ENCODE measurements at places on chromosomes 7 and 10. TPM values are rescaled to one million over a fixed set of nuclear protein-coding genes. Genes with fewer than 3 reads are reported as not detected.

The TRIM50 gene
- 0.54 TPM for total RNA-seq

The COPG2 gene
- 40.0 TPM for total RNA-seq

- no peaks in the 10 kb centered on the region for H3K4me1 ChIP-seq
- H3K27ac ChIP-seq, result no peak overlapping the region
- H3K36me3 ChIP-seq, result no peaks in the 10 kb centered on the region
- no peak overlapping the region for H3K4me3 ChIP-seq
These were observed 120.3 kb upstream of the FAM204A start for GRCh38 chr10:118462401-118462800.

The FGL2 gene
- total RNA-seq, result not detected

- H3K27ac ChIP-seq, result no peak overlapping the region
- H3K4me3 ChIP-seq, result no peak overlapping the region
- H3K4me1 ChIP-seq, result no peaks in the 10 kb centered on the region
- no peaks in the 10 kb centered on the region for H3K36me3 ChIP-seq
- no peaks in the 10 kb centered on the region for H3K27me3 ChIP-seq
These were observed 428.8 kb downstream of the SH2D4B start for GRCh38 chr10:80966326-80966986.

The ZCCHC24 gene
- 60.0 TPM for total RNA-seq

GRCh38 chr7:44794331-44794730 is 2.1 kb upstream of the PPIA start:
- peak overlapping the region; percentile 1 for H3K27ac ChIP-seq
- H3K27me3 ChIP-seq, result peaks cover 12% of the 10 kb centered on the region
- DNase-seq, result no peak
- peaks cover 16% of the 10 kb centered on the region for H3K4me1 ChIP-seq

The PRKAR1B gene
- total RNA-seq, result 21.7 TPM

DNA sequence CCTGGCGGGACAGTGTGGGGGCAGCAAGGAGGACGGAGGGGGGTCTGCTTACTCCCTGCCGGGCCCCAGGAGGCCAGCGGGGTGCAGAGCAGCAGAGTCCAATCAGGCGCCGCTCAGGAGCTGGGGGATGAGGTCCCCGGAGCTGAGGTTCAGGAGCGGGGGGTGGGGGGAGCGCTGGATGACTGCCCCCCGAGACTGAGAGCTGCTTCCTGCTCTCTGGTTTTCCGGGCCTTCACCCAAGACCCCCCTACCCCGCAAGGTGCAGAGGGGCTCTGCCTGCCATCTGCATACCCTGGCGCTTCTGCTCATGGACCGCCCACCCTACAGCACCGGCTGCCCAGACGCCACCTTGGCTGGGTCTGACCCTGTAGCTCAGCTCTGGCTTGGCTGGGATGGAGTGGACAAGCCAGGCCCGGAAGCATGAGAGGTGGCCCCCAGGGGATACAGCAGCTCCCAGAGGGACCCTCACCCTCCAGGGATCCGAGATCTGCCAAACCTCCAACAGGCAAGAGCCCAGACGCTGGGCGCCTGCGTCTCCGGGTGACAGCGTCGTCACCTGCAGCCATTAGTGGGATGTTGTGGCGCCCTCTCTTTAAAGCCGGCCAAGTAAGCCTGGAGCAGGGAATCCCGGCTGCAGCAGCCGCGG is 930 bp downstream of the KNDC1 start:
- H3K27me3 ChIP-seq, result peaks cover 8% of the 10 kb centered on the region
- no peaks in the 10 kb centered on the region for H3K36me3 ChIP-seq
- no peak overlapping the region for H3K27ac ChIP-seq
- no peak overlapping the region for H3K4me3 ChIP-seq
- H3K4me1 ChIP-seq, result no peaks in the 10 kb centered on the region

GRCh38 chr7:106345421-106346166 is 60.8 kb upstream of the NAMPT start:
- H3K27ac ChIP-seq, result no peak overlapping the region
- peaks cover 14% of the 10 kb centered on the region for H3K36me3 ChIP-seq
- H3K4me3 ChIP-seq, result no peak overlapping the region
- no peaks in the 10 kb centered on the region for H3K27me3 ChIP-seq

GRCh38 chr10:100827819-100828737 is 82.7 kb downstream of the PAX2 start:
- peak overlapping the region; percentile 78 for H3K4me3 ChIP-seq
- no peak overlapping the region for H3K27ac ChIP-seq
- H3K36me3 ChIP-seq, result peaks cover 9% of the 10 kb centered on the region
- peak; percentile 60 for DNase-seq
- peaks cover 57% of the 10 kb centered on the region for H3K27me3 ChIP-seq

DNA sequence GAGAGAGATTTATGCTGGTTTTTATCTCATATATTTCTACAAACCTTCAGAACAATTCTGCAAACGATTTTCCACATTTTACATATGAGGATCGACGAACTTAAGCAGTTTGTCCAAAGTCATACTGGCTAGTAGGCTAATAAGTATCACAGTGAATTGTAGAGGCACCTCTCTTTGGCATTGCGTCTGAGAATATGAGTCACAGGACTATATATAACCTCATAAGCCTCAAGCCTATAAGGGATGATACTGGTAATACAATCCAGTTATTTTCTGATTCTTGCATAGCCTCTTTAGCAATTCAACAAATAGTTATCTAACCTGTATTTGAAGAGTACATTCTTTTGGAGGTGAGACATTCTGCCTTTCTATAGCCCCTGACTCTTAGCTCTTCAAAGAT is 129.8 kb downstream of the GPR158 start:
- no peak for DNase-seq
- H3K4me1 ChIP-seq, result no peaks in the 10 kb centered on the region
- H3K4me3 ChIP-seq, result no peak overlapping the region
- no peaks in the 10 kb centered on the region for H3K27me3 ChIP-seq
- H3K36me3 ChIP-seq, result no peaks in the 10 kb centered on the region
- H3K27ac ChIP-seq, result no peak overlapping the region

DNA sequence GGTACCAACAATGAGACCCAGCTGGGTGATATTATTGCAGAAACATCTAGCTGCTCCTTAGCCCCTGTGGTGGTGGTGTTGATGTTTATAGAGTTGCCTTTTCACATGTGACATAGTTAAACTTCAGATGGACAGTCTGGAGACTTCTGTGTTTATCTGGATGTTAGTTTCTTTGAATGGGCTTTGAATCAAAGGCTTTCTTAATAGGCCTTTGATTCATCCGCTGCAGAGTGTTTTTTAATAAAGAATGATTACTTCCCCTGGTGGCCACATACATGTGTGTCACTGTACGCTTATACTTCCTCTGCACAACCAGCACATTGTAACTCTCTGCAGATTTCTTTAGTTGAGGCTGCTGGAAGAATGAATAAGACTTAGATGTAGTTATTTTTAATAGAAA is 221.0 kb downstream of the DYNC1I1 start:
- no peaks in the 10 kb centered on the region for H3K36me3 ChIP-seq
- no peak overlapping the region for H3K27ac ChIP-seq
- no peak overlapping the region for H3K4me3 ChIP-seq
- no peak for DNase-seq

DNA sequence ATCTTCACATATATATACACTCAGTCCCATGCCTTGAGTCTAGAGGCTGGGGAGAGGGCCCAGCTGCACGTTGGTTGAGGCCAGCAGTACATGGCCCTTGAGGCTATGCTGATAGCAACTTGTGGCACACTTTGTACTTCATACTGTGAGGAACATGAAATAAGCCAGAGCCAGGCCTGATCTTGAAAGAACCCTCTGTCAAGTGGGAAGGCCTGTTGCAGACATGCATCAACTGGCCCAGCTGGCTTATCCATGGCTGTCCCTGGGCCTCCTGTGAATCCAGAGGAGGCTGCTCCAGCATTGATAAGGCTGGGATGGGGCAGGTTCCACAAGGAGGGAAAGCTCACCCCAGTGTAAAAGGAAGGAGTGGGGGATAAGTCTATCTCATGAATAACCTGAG is 140.4 kb downstream of the NRF1 start:
- no peak overlapping the region for H3K4me3 ChIP-seq
- no peaks in the 10 kb centered on the region for H3K4me1 ChIP-seq
- H3K36me3 ChIP-seq, result peaks cover 12% of the 10 kb centered on the region
- H3K27me3 ChIP-seq, result peaks cover 1% of the 10 kb centered on the region

DNA sequence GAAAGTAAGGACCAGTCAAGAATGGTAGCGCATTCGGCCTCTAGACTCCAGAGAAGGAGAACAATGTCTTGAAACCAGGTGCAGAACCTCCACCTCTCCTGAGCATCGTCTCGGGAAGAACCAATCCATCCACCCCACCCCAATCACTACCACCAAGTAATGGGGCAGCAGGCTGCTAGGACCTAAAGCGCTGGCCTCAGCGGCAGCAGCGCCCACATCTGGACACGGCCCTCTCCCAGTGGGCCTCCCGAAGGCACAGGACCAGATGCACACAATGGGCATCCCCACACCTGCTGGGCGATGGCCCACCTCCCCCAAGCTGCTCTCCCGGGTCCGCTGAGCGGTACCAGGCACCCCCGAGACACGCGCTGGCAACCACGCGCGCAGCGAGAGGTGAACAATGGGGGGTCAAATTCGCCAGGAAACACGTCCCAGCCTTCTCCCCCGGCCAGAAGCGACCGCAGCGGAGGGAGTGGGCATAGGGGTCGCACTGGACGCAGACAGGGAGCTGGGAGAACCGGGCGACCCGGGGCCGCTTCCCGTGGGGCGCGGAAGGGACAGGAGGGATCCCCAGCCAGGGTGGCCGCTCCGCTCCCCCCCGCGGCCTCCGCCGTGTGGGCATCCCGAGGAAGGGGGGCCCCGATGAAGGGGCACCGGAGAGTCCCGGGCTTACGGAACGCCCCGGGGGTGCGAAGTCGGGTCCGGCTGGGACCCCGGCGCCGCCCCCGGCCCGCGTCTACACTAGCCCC is 506 bp downstream of the CTTNBP2 start:
- H3K27me3 ChIP-seq, result peaks cover 13% of the 10 kb centered on the region
- H3K4me1 ChIP-seq, result peaks cover 37% of the 10 kb centered on the region
- peak overlapping the region; percentile 92 for H3K4me3 ChIP-seq
- DNase-seq, result peak; percentile 31

GRCh38 chr7:14351167-14351566 is 361.7 kb upstream of the ETV1 start:
- H3K4me1 ChIP-seq, result no peaks in the 10 kb centered on the region
- H3K27ac ChIP-seq, result no peak overlapping the region
- no peaks in the 10 kb centered on the region for H3K27me3 ChIP-seq
- H3K36me3 ChIP-seq, result no peaks in the 10 kb centered on the region

- H3K4me1 ChIP-seq, result peaks cover 11% of the 10 kb centered on the region
- H3K4me3 ChIP-seq, result no peak overlapping the region
- peaks cover 30% of the 10 kb centered on the region for H3K36me3 ChIP-seq
These were observed 46.1 kb downstream of the ZNF467 start for GRCh38 chr7:149727053-149727898.

The HYAL4 gene
- total RNA-seq, result 3.1 TPM

- no peak overlapping the region for H3K27ac ChIP-seq
- no peak overlapping the region for H3K4me3 ChIP-seq
- no peaks in the 10 kb centered on the region for H3K4me1 ChIP-seq
- H3K36me3 ChIP-seq, result no peaks in the 10 kb centered on the region
These were observed 17.5 kb downstream of the DPYSL4 start for GRCh38 chr10:132204078-132204780.

Data from endothelial cell (in vitro differentiated cells).